DMS153 (cell line): ENCODE measurements at places on chromosomes 12 and 14.

- DNase-seq, result no peak
These were observed 61.3 kb downstream of the DICER1 start for GRCh38 chr14:95095996-95096395.

GRCh38 chr14:92384461-92385133 lies 61.6 kb downstream of the SLC24A4 start:
- DNase-seq, result no peak

GRCh38 chr14:61927520-61927919 lies 165.3 kb downstream of the SNAPC1 start:
- DNase-seq, result no peak

- no peak for DNase-seq
These were observed 35.6 kb downstream of the KRT76 start for GRCh38 chr12:52741375-52742195.

DNA sequence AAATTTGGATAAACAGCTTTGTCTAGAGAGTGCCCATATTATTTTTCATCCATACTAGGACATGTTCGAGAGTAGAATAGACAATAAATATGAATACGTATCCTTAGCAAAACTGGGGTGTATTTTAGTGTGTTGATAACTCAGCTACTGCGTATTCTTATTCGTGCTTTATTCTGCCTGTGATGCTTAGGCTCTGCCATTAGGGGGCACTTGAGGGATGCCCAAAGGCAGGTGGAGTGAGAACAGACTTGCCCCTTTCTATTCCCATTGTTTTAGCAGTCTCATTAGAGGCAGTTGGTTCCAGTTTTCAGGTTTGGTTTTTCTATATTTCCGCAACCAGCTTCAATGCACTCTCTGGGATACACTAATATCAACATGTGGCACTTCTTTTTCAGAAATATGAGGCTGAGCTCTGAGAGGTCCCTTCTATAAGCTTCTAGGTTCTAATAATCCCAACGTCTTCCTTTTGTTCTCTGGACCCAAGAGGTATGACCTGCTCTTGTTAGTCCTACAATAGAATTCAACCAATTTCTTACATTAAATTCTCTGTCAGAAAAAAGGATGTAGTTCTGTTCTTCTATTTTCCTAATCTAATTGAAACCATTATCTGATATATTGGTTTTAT lies 985.7 kb upstream of the FBXO33 start:
- no peak for DNase-seq
